ENCODE measurements at places on chromosomes 1 and 21.

GRCh38 chr1:87853576-87854351 is 525.1 kb downstream of the LMO4 start:
- no peak for DNase-seq

- DNase-seq, result peak; percentile 44
Measured at GRCh38 chr1:165871311-165872067, 44.1 kb downstream of the UCK2 start.

DNA sequence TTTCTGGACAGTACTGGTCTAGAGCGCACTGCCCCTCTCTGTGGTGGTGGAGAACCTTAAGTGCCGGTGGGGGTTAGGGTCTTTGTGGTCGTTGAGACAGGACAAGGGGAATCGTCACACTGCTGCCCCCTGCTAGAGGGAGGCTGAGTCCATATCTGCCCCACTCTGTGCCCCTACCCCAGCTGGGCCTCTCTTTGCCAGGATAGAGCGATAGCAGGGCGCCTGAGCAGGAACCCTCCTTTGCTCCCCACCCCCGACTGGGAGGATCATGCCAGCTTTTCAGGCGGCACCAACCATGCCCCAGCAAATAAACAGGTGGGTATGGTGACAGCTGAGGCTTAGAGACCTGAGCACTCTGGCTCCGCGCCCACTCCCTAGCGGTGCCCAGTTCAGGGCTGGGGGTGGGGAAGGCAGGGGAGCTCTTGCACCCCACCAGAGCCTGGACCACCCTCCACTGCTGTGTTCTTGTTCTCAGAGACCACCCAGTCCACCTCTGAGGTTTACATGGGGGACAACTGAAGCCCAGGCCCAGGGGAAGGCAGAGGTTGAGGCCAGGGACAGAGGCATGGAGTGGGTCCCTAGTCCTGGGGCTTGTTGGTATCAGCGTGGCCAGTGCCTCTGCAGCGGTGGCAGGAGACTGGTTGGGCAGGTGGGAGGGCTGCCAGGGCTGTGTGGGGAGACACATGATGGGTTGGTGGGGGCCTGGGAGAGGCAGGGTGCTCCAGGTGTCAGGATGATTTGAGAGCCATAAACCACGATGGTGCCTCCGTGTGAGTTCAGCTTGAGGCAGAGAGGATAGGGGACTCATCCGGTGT is 1.6 kb downstream of the PADI2 start:
- DNase-seq, result no peak

DNA sequence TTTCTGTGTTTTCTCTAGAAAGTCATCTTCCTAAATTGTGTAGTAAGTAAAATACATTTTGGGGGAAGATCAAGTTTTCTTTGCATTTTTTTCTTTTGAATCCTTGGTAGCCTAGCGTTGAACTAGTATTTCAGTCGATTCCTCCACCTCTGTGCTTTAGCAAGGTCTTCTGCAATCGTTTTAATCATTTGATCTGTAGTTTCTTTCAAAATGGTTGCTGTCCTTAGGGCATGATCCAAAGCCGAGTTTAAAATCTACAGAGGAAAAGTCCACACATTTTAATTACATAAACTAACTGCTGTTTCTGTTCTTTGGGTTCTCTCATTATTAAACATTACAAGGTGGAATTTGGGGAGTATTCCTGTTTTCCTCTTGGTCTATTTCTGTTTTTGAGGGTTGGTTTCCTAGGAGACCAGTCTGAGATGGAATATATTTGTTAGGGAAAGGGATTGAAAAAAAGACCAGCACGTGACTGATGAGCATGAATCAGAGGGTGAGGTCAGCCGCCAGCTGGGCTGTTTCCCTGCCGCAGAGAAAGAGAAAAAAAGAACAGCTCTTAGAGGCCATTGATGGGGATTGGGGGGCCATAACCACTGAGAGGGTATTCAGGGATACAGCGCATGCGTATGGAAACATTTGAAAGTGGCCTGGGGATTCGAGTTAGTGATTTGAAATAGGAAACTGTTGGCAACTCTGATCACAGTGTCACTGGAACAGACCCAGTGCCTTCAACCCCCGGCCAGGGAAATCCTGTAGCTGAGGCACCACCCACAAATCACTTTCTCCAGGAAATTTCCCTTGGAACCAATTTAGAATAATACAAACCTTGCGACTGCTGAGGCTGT is 40.6 kb downstream of the AKNAD1 start:
- no peak for DNase-seq

DNA sequence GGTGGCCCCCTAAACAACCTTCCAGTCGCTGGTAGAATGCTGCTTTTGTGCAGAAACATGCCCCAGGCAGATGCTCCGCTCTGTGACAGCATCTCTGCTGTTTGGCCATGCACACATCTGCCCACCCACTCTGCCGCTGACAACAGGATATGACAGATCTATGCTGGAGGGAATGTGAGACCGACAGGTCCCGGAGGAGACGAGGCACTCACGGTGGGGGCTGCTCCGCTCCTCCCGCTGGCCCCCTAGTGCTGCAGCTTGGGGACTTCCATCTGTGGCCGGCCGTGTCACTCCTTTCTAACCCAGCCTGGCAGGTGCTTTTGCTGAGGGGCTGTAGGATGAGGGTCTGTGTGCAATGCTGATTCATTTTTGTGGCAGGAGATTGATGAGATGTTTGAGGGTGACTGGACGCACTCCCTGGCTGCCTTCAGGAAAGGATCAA is 49.1 kb upstream of the DMRTB1 start:
- peak; percentile 32 for DNase-seq

- no peak for DNase-seq
Measured at GRCh38 chr1:235563513-235564061, 59.3 kb upstream of the B3GALNT2 start.

GRCh38 chr21:44517175-44517899 is 22.7 kb downstream of the KRTAP10-1 start:
- DNase-seq, result no peak

- DNase-seq, result no peak
Measured at GRCh38 chr1:28286111-28286510, 26.8 kb downstream of the SESN2 start.

DNA sequence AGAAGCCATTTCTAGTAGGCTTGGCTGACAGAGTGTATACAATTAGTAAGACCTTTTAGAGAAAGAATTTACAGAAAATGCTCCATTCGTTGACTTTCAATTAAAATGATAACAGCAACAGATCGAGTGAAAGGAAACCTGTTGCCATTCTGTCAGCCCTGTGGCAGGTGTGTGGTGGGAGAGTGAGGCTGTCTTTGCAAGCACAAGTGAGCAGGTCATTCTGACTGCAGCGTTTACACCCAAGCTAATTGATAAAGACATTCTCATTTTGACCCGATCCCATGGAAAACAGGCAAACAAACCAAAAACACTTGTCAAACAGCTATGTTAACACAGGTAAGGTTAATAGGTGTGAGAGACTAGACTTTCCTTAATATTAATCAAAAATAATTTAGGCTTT is 257.3 kb downstream of the PTBP2 start:
- DNase-seq, result no peak

DNA sequence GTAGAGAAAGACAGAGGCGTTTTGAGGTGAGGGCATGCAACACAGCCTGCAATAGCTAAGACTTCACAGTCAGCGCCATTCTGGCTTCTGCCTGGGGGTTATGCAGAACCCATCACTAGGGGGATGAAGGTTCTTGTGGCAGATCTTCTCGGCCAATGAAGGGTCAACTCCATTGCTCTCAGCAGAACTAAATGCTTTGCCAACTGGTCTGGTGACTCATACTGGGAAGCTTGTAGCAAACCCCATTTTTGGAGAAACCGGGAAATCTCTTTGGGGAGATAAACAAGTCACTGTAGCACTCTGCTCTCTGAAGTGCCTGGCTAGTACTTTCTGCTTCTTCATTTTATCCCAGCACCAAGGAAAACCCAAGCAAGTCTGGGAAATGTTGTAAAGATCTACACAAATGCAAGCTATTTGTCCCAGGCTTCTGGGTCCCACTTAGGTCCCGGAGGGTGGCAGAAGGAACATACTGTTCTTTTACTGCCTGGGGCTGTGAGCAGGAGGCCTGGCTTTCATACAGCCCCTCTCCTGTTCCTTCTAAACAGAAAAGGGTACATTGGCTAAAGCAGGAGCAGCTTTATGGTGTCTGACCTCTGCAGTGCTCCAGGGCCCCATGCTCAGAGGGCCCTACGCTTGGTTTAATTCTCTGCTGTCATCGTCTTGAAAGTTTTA is 28.8 kb downstream of the SHISA4 start:
- DNase-seq, result no peak

GRCh38 chr1:162629651-162630050 is 2.6 kb upstream of the DDR2 start:
- DNase-seq, result no peak

- no peak for DNase-seq
Measured at GRCh38 chr1:214550013-214550856, 1.2 kb downstream of the PTPN14 start.

GRCh38 chr21:35540950-35541638 is 492.0 kb upstream of the RUNX1 start:
- no peak for DNase-seq

- DNase-seq, result no peak
Measured at GRCh38 chr1:14516974-14517840, 81.3 kb upstream of the KAZN start.
